ENCODE measurements at places on chromosomes 5 and 9.

DNA sequence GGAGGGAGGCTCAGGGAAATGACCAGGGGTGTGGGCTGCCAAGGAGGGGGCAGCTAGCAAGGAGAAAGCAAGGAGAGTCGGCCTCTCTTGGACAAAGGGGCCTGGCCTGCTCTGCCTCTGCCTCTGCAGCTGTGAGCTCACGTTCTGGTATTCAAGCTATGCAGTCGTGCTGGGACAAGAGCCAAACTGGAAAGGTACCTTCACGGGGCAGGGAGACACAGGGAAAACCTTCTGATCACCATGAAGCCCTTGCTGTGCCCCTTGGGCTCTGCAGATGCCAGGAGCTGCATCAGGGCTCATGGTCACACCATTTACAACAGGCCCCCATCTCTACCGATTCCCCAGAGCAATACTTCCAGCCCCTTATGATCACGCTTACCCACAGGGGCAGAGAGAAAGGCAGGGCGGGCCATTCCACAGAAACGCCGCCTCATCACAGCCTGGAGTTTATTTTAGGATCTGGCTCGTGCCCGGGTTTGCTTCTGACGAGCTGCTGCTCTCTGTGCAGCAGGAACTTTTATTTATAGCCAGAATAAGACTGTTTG, 63.2 kb downstream of the PRRT1B start:
- no peak for DNase-seq

DNA sequence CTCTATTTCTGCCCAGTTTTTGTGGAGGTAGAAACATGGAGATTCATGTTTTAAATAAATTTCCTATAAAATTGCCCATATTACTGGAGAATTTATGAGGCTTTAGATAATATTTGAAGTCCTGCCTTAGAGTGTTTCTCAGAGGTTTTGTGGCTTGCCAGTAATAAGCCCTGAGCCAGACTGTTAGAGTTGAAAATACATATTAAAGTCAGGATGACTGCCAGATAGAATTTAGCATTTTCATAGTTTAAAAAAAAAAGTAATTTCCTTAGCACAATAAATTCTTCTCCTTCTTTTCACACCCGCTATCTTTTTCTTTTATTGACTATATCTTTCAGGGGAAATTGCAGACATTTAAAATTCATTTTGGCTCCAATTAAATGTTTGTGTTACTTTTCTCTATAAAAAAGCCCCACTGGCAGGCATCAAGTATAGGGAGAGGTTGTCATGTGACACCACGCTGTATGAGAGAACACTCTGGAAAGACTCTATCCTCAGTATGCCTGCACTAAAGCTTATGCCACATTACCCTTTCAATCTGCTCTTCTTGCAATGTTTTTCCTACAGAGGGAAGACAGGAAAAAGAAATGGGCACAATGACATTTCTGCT, 135.2 kb downstream of the MPDZ start:
- DNase-seq: no peak

GRCh38 chr9:72278959-72279358, 86.0 kb downstream of the ZFAND5 start:
- DNase-seq: no peak

- DNase-seq: no peak
Observed at GRCh38 chr5:43017428-43017815, 22.7 kb downstream of the ANXA2R start.

GRCh38 chr9:17930071-17930470, 351.2 kb downstream of the SH3GL2 start:
- no peak for DNase-seq

- DNase-seq: no peak
Observed at GRCh38 chr9:69299826-69300225, 25.2 kb upstream of the ENTREP1 start.

DNA sequence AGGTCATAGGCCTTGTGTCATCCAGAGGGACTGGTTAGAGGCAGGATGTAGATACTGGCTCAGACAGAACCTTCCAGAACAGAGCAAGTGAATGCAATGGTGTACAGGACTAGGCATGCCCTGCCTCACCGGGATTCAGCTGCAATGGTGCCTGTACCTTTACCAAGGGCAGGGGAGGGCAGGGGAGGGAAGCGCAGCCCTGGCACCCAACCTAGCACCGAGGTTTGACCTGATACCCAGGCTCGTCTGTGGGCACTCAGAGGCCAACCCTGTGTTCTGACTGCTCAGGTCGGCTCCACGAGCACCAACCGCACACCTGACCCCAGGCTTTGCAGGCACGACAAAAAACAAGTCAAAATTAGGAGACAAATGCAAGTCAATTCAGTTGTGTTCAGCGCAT, 47.3 kb upstream of the GFPT2 start:
- DNase-seq: no peak

DNA sequence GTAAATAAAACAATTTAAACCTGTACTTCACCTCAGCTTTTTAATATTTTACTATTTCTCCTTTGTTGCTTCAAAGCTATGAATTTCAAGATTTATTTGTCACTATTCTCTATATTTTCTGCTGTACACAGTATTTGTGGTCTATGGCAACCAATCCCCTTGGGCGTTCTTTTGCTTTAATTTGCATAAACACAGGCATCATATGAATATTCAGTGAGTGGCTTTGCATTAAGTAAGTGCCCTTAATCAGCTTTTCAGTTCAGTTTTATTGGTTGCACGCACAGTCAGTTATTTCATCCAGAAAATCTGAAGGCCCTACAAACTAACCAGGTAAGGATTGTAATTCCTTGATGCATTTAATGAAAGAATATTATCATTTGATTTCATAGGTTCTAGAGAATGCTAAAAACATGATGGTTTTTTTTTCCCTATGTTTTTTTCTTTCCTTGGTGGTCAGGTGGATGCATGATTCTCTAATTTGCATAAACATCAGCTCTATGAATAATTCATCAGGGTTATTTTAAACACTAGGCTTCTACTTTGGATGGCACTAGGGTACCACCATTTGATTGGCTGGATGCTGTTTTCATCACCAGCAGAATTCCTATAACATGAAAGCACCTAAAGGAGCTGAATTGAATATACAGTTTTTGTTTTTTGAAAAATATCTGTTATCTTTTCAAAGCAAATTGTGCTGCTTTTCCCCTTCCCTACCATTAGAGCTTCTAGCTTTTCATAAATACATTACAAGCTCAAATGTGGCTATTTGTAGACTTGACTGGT, 249.2 kb upstream of the CCNH start:
- DNase-seq: no peak

Measured in WERI-Rb-1 (cell line).